ENCODE measurements at places on chromosomes 12 and 14. TPM values are rescaled to one million over a fixed set of nuclear protein-coding genes. Genes with fewer than 3 reads are reported as not detected.

The AICDA gene
- total RNA-seq: not detected

The RPGRIP1 gene
- total RNA-seq: not detected

The PZP gene
- not detected for total RNA-seq

The SMCO2 gene
- not detected for total RNA-seq

The EML5 gene
- not detected for total RNA-seq

The AGAP2 gene
- 11.0 TPM for total RNA-seq

The KLRD1 gene
- not detected for total RNA-seq

The TMPRSS12 gene
- not detected for total RNA-seq

The DBX2 gene
- not detected for total RNA-seq

The ANKRD33 gene
- total RNA-seq: not detected

The SLC22A17 gene
- 25.9 TPM for total RNA-seq

The PRKD1 gene
- 0.49 TPM for total RNA-seq

The TAS2R50 gene
- total RNA-seq: not detected

All from G401 (cell line).